ENCODE measurements at places on chromosomes 5 and 9. TPM values are rescaled to one million over a fixed set of nuclear protein-coding genes. Genes with fewer than 3 reads are reported as not detected.
A peak's percentile ranks its signal among the peaks of the same experiment; 100 is the strongest.

S1PR3 gene
- total RNA-seq: 3.7 TPM

ELAVL2 gene
- total RNA-seq: 311 TPM

NFIB gene
- 104 TPM for total RNA-seq

GPR150 gene
- total RNA-seq: not detected

CFAP90 gene
- total RNA-seq: 4.5 TPM

DNA sequence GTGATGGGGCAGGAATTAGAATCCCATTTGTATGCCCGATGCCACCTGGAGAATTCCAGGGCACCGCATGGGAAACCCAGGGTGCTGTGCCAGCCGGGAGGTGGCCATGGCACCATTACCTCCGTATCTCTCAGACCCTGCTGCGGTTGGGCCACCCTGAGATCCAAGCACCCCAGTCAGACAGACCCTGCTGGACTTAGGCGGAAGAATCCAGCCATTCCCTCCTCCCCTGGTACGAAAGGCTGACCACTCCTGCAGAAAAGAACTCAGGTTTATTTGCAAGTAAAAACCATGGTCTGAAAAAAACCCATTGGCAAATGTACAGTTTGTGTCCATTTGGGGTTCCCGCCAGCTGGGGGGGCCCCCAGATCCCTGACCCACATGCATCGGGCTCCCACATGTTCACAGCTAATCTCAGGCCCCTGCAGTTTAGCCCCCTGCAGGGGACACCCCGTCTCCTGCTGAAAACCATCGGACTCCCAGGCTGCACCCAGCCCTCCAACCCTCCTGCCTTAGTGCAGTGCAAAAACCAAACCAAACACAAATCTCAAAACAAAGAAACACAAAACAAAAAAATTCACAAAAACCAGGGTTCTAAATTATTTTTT lies 23.6 kb upstream of the SARDH start:
- no peak for DNase-seq

DNA sequence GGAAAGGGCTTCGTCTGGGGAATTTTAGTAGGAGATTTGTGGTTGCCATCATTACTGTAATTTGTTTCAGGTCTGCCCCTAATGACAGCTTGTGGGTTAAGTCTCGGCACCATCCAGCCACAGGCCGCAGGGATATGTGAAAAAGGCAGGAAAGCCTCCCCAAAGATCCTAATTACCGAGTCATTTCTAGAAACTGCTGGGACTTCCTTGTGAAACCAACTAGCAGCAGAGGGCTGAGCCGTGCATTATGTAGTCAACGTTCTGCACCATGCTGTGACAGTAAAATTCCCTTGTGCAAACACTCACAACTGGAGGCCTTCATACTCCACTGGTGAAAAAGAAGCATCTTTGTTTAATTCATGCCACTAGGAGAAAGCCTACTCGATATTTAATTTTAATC lies 230.3 kb downstream of the MPDZ start:
- DNase-seq: no peak

- DNase-seq: no peak
Observed at GRCh38 chr5:15938961-15939360, 240.6 kb downstream of the MARCHF11 start.

DNA sequence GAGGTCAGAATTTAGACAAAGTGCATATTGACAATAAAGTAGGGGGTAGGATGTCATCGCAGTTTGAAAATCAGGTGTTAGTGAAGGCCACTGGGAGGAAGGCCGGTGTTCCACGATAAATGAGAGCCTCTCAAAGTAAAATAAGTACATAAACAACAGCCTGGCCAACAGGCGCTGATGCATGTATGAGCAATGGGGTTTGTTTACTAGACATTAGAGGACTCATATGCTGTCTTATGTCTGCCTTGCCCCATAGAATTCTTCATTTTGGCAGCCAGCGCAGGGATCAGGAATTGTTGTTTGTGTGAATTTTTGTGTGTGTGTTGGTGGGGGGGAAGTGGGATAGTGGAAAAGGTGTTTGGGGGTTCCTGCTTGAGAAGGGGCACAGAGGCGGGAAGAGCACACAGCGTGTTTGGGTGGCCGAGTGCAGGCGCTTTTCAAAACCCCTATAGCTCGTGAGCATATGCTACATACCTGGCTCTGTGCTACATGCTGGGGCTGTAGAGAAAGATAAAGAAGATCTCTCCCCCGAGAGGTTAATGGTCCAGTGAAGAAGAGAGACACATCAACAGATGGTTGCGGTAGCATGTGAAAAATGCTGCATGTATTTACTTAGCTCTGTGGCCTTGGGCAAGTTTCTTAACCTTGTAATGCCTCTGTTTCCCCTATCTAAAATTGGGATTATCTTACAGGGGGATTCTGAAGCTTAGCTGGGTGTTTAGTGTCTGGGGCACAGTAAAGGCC lies 11.5 kb downstream of the SNX30 start:
- DNase-seq: no peak

- DNase-seq: no peak
Observed at GRCh38 chr5:92460505-92460904, 1077.4 kb upstream of the ARRDC3 start.

DNA sequence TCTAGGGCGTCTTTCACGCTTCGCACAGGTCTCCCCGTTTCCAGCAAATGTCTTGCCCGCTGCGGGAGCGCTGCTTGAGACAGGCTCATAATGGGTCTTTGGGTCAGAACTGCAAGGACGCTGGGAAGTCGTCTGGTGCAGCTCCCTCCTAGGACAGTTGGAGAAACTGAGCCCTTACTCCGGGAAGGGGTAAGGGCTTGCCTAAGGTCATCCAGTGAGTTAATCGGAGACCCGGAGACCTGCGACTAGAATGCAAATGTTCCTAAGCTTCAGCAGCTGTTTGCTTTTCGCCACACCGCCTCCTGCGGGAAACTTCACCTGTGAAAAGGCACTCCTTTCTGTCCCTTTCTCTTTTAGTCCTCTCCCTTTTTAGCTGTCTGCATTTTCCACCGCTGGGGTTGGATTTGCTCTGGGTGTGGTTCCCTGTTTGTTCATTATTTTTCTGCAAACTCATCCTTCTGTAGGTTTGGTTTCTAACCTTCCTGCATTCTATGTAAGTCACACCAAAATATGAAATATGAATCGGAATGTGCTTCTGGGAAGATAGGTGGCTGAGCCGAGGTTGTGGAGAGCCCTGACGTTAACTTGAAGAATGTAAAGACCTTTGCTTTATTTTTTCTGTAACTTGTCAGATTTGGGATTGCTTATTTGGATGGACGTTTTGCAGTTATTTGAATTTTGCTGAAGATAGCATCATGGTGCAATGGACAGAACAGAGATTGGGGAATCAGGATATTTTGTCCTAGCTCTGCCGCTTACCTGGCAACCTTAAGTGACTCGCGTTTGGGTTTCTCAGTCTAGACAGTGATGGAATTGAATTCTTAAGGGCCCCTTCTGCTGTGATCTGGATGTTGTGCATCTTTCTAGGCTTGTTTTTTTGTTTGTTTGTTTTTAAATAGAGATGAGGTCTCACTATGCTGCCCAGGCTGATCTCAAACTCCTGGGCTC lies 909 bp downstream of the SLC36A1 start:
- DNase-seq: no peak

GRCh38 chr5:129474544-129474943 lies 14.4 kb downstream of the ADAMTS19 start:
- no peak for DNase-seq

DNA sequence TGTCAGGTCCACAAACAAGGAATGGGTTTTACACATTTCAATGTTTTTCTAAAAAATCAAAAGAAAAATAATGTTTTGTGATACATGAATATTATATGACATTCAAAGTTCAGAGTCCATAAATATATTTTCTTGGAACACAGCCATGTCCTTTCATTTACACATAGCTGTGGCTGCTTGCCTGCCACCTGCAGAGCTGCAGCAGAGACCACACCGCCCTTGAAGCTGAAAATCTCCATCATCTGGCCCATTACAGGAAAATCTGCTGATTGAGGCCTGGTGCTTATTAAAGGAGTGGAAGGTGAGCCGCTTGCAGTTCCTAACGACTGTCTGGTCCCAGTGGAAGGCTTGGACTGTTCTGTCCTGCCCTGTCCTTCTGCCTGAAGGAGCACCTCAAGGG lies 232.6 kb upstream of the ADAMTS16 start:
- DNase-seq: no peak

- peak; percentile 74 for DNase-seq
Observed at GRCh38 chr9:98263482-98264357, 8.3 kb upstream of the TBC1D2 start.

DNA sequence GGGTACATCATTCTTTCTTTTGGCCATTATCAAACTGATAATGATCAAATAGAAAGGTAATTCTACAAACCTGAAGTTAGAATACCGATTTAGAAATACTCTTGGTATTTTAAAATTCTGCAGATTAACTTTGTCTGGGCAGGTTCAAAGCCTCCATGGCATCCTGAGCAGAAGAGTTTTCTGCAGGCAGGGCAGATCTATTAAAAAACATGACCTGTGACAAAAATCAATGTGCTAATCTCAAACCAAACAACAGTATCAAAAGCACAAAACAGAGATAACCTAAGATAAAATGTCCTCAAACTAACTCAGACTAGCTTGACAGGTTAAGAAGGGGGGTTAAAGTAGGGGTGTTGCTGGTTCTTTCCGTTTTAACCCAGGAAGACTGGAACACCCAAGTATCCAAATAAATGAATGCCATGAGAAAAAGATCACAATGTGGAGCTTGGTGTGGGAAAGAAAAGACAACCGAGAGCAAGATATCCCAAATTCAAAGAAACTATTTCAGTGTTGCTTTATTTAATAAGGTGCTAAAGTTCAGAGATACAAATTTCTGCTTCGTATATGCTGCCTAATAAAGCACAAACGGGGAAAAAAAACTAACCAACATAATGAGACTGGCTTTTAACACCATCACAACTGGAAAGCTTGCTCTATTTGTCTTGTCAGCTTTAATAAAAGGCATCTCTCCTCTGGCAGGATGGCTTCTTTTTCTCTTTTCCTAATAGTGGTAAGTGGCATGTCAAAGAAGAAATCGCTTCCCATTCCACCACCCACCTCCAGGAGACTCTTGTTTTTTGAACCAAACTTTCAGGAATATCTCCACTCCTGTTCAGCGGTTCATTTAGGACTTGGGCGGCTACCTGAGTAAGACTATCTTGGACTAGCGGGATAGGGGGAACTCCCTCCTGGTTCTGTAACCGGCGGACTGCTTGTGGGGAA lies 2.3 kb downstream of the EFNA5 start:
- no peak for DNase-seq

DNA sequence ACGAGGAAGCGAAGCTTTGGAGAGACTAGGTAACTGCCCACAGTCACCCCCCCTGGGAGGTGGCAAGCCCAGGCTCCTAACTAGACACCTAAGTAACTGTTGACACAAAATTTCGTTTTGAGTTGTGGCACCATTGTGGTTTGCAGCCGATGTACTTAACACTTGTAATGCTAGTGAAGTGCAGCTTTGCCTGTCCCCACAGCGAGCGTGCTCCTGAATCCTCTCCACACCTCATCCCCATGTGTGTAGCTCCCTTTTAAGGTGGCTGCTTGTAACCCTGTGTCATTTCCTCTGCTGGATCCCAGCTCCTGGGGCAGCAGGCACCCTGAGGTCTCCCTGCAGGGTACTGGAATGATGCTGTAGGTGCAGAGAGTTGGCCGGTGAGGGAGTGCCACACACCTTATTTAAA lies 114.9 kb downstream of the TRIO start:
- DNase-seq: no peak

DNA sequence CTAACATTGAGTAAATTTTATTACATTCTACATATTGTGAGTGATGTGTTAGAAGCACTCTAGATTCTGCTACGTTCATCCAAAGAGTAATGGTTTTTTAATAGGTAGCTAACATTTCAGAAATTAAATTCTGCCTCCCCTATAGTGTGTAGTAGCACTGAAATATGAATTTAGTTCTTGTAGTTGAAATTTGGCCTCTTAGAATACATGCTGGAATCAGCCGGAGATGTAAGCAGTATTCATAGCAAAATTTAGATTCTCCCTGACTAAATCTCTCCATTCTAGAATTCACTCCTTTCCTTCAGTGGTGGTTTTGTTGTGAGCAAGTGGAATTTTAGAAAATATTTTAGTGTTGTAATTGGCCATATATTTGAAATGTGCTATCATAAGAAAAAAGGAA lies 799.9 kb upstream of the CDH10 start:
- no peak for DNase-seq

- no peak for DNase-seq
Observed at GRCh38 chr9:79615038-79615437, 43.3 kb downstream of the TLE4 start.
